RPMI8226 (cell line): ENCODE measurements at places on chromosomes 6 and 20.
A peak's percentile ranks its signal among the peaks of the same experiment; 100 is the strongest.

GRCh38 chr6:14436592-14437132, 319.1 kb downstream of the CD83 start:
- no peak for DNase-seq

GRCh38 chr20:32777177-32777956, 15.2 kb downstream of the DNMT3B start:
- no peak for DNase-seq

DNA sequence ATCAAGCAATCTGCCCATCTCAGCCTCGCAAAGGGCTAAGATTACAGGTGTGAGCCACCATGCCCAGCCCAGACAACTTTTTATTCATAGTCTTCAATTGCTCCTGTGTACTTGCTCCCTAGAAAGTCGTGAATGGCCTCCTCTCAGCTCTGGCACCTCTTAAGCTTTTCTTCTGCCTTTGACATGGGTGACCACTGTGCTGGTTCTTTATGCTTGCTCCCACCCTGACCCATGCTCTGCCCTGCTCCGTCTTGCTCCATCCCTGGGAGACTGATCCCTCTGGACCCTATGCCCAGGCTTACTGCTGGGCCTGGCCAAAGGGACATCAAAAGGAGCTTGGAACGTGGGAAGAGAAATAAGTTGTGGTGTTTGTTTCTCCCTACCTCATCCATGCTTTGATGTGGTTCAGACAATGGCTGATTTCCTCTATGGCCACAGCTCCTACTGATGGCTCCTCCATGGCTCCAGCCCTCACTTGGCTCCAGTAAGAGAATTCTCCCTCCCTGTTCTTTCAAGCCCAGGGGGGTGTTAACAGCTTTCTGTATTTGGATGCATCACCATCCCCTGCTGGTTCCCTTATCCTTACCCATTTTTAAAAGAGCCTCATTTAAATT, 7.7 kb upstream of the TREM2 start:
- DNase-seq = no peak

DNA sequence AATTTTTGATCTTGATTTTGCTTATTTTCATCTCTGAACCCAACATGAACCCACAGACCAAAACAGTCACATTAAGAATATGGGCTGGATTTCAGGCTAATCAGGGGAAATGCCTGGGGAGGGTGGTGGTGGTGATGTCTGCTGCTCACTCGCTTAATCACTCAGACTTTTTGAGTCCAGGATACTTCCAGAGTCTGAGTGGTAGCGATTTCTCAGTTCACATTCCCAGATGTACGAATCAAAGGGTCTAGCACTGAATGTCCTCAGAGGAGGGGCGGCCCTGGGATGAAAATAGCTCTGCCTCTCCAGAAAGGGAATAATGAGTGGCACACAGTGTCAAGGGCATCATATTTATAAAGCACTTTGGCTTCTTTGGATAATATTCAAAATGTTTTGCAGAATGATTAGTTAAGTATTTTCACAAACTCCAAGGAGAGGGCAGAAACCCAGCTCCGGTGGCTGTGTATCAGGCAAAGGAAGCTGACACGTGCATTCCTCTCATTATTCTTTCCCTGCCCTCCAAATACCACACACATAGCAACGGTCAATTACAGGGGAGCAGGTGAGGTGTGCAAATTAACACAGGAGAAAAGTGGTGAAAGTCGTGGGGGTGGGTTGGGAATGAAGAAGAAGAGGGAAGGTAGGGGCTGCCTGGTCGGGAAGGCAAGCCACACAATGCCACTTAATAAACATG, 345.2 kb upstream of the RSPO3 start:
- no peak for DNase-seq

DNA sequence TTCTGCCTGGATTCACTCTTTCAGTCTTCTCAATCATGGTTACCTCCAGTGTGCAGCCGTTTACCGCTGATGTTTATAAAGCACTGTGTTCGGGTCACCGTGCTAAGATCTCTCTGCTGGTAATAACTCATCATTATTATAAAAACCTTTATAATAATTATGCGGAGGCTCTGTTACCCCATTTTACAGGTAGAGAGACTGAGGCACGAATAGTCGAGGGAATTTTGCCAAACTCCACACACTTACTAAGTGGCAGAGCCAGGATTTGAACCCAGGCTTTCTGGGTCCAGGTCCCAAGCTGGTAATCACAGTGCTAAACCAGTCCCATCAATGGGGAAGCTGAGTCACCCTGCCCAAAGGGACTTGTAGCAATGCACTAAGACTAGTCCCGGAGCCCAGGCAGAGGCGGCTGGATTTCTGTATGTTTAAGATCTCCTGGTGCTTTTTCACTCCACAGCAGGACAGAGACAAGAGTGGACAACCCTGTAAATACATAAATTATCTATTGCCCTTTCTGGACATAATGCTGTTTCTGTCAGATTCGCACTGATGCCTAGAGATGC, 48.1 kb downstream of the SYNJ2 start:
- DNase-seq = no peak

GRCh38 chr6:2171728-2172127, 73.7 kb downstream of the GMDS start:
- no peak for DNase-seq

- no peak for DNase-seq
Observed at GRCh38 chr6:51112731-51113130, 294.1 kb downstream of the TFAP2B start.

DNA sequence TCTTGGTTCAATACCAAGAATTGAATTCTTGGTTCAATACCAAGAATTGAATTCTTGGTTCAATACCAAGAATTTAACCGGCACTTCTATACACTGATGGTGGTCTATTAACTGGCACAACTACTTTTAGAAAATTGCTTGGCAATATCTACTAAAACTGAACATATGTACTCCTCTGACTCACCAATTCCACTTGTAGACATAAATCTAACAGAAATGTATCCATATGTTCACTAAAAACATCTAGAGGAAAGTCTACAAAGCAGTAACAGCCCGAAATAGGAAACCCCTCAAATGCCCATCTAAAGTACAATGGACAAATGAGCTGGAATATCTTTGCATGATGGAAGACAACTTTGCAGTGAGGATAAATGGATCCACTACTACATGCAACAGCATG, 71.9 kb downstream of the KIF16B start:
- DNase-seq = no peak

- DNase-seq = no peak
Observed at GRCh38 chr6:106156413-106156812, 70.3 kb downstream of the PRDM1 start.

- DNase-seq = no peak
Observed at GRCh38 chr20:4256874-4257273, 241.5 kb upstream of the RNF24 start.

GRCh38 chr6:132569170-132569569, 952 bp upstream of the TAAR6 start:
- no peak for DNase-seq

GRCh38 chr6:169961772-169962561, 210.5 kb downstream of the ERMARD start:
- DNase-seq = no peak

- peak; percentile 48 for DNase-seq
Observed at GRCh38 chr6:168052291-168052891, 26.6 kb downstream of the FRMD1 start.

- DNase-seq = no peak
Observed at GRCh38 chr6:118101831-118102345, 194.8 kb downstream of the SLC35F1 start.

- DNase-seq = no peak
Observed at GRCh38 chr6:134515986-134516385, 198.1 kb upstream of the SGK1 start.

DNA sequence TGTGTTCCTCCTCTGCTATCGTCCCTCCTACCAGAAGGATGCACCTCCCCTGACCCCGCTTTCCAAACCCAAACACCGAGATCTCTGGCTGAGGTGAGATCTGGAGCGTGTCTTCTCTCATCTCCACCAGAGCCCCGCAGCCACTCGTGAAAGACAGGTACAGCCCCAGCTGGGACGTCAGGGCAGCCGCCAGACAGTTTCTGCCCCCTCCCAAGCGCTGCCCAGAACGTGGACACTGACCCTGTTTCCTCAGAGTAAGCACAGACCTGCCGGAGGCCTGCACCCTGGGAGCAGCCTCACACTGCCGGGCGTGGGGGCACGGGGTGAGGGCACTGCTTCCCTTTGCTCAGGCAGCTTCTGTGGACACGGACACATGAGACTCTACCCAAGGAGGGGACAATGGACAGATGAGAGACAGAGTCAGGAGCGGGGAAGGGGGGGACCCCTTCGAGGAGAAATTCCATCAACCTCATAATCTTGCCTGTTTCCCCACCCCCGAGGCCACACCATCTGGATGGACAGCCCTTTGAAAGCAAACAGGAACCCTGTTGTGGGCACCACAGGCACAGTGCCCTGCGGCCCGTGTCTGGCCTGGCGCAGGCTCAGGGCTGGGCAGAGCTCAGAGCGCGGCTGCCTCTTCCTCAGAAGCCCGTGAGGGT, 210.6 kb downstream of the DLL1 start:
- DNase-seq = no peak

DNA sequence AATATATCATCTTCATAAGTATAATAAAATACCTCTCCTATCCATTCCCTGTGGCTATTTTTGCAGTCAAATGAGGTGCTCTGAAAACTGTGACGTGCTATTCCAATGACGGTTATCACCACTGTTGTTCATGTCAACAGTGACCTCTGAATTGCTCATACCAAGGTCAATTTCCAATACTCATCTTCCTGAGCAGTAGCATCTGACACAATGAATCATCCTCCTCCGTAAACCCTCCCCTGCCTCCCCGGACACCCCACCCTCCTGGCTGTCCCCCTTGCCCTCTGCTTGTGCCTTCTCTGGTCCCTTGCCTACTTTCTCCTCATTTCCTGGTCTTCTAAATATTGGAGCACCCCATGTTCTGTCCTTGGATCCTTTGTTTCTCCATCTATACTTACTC, 77.7 kb upstream of the SLC22A23 start:
- DNase-seq = no peak

DNA sequence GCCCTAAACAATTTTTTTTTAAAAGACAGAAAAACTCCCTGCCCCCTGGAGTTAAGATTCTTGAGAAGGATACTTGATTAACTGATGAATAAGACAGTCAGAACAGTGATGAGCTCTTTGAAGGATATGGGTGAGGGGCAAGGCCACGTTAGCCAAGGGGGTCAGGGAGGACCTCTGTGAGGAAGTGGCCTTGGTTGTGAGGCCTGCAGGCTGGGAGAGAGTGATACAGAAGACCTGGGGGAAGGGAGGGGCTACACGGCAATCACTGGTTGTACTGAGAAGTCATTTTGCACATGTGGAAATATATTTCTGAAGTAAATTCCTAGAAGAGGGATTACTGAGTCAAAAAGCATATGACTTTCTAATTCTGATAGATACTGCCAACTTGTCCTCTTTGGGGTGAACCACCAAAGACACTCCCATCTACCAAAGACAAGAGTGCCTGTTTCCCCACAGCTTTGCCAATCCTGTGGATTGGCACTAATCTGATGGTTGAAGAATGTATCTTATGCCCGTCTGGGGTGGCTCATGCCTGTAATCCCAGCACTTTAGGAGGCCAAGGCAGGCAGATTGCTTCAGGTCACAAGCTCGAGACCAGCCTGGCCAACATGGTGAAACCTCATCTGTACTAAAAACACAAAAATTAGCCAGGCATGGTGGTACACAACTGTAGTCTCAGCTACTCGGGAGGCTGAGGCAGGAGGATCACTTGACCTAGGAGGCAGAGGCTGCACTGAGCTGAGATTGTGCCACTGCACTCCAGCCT, 22.3 kb upstream of the BCAS4 start:
- no peak for DNase-seq

GRCh38 chr6:77292564-77293546, 170.4 kb downstream of the HTR1B start:
- no peak for DNase-seq

- peak; percentile 50 for DNase-seq
Observed at GRCh38 chr6:142943711-142944123, 1.3 kb downstream of the HIVEP2 start.

GRCh38 chr6:11702089-11702488, 76.5 kb downstream of the ADTRP start:
- DNase-seq = no peak

DNA sequence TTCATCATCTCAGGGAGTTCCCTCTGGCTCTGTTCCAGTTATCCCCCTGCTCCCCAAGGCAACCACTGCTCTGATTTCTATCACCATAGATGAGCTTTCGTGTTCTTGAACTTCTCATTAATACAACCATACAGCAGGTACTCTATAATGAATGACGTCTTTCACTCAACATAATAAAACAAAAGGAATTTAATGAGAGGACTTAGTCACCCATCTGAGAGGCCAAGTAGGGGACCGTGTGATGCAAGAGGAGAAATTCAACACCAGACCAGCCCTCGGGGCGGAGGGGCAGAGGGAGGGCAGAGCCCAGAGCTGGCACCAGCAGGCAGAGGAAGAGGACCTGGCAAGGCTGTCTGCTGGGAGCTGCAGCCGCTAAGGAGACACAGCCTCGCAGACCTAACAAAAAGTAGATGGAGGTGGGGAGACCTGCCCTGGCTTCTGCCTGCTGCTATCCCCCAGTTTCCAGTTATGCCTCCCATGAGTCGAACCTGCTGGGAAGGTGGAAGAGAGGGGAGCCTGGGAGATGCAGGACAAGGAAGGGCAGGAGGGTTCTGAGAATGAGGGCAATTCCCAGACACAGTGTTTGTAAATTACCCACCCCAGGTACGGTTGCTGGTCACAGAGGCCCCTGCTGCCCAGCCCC, 13.8 kb downstream of the CCN5 start:
- no peak for DNase-seq

DNA sequence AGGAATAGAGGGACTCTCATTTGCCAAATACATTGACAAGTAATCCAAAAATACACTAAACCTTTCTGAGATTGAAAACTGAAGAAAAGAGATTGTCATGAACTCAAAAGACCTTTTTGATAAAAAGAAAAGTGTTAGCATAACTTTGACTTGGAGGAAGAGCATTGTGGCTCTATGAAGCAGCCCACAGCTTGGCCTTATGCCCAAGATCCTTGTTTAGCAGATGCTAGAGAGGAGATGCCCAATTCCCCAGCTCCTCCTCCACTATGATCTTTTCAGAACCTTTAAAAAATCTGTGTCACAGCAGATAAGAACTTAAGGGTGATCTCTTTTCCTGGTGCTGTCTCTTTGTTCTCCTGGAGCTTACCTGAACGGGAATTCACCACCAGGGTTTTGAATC, 35.8 kb upstream of the IGF2R start:
- no peak for DNase-seq

DNA sequence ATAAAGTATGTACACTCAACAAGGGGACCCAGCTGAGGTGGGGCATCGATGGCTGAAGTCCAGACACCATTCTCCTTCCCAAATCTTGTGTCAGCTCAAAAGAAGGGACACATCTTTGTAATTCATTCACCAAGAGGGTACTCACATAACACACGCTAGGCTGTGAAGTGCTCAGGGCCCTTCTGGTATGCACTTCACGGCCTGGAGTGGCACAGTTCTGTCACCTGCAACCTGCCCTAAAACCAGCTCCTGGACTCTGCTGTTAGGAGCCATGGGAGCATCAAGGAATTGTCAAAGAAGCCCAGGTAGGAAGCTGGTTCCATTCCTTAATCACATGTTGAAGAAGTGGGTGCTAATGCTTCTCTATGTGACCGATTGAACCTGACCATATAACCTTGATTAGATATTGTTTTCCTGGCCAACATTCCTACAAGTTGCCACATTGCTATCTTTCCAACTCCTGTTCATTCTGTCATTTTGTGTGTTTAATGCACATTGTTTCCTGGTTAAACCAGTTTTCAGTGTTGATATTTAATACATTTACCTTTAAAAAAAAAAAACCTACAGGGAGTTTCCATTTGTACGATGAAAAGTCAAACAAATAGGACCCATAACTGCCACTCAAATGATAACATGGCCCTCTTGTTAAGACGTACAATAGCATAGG, 127.3 kb downstream of the TNFRSF21 start:
- DNase-seq = no peak
